ENCODE measurements at places on chromosomes 11 and 22. TPM values are rescaled to one million over a fixed set of nuclear protein-coding genes. Genes with fewer than 3 reads are reported as not detected.

The MS4A6E gene
- total RNA-seq, result not detected

The YAP1 gene
- 86.4 TPM for total RNA-seq

DNA sequence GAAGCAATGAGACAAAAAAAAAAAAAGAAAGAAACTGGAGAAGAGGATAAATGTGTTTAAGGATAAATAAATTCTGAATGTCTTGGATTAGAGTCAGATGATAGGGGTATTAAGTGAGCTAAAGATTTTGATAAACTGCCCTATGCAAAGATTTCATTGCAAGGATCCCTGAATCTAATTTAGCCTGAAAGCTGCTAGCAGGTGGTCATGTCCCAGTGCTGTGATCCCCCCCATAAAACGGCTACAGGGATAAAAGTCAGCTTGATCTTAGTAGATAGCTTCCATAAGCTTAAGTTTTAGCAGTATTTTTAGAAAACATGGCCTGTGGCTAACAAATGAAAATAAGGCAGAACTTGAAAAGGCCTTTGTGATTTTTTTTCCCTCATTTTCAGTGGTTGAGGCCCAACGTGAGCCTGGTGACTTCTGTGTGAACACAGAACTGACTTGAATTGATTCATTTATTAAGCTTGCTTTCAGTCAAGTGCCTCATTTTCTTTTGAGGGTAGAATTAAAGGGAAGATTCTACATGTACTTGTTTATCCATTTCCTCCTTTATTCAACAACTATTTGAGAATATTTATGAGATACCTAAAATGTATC is 44.5 kb downstream of the CD44 start:
- DNase-seq, result no peak

- no peak for DNase-seq
Measured at GRCh38 chr11:92388380-92388779, 163.8 kb downstream of the FAT3 start.

- peak; percentile 61 for DNase-seq
Measured at GRCh38 chr11:3920148-3920852, 64.8 kb downstream of the STIM1 start.

All from HT1080 (cell line).